GM06990 (cell line): ENCODE measurements at places on chromosomes 4 and X.

DNA sequence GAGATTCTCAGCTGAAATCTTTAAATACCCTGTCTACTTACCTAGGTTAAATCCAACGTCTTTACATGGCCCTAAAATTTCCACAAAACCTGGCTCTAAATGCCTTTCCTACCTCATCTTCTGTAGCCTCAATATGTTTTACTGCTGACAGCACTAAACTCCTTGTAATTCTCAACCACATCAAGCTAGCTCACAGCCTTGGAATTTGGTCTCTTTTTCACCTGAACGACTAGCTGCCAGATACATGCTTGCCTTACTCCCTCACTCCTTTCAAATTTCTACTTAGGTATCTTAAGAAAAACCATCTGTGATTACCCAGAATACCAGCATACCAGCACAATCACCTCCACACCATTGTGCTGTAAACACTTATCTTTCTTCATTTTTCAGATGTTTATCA is 635.6 kb upstream of the PCDH10 start:
- no peak for DNase-seq

- peak; percentile 7 for DNase-seq
These were observed 178.0 kb downstream of the PPP3CA start for GRCh38 chr4:101169044-101170014.

DNA sequence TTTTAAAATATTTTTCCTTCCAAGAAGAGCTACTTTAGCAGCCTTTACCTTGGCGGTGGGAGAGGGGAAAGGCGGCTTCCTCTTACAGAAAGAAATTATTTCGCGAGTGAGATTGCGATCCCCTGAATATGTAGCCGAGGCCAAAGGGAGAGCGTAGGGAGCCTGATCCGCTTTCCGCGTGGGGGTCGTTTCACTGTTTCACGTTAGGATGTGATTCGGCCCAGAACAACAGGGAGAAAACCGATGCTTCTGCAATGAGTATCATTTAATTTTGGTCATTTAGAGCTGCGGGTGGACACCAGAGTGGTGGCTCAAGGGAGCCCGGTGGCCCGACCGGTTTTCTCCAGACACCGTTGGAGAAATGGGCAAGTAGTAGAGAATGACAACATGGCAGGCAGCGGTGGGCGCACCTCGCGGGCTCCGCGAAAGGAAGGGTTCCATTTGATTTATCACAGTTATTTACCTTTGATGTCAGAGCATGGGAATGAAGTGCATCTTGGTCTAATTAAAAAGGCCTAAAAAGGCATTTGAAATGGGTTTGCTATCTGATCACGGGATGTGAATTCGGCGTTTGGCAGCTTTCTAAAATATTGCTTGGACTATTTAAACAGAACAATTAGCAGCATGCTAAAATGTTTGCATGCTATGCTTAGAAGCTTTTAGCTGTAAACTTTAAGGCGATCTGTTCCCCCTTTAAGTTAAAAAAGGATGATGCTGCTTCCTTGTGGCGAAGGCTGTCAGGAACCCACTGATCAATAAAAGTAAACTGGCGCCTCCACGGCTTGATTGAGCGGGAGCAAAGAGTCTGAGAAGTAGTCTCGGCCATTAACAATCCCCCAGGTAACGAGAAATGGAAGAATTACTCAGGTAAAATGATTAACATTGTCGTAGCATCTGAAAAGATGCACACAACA is 2.0 kb upstream of the PCDH19 start:
- DNase-seq, result no peak

GRCh38 chr4:156615066-156615531 is 356.5 kb downstream of the PDGFC start:
- no peak for DNase-seq

DNA sequence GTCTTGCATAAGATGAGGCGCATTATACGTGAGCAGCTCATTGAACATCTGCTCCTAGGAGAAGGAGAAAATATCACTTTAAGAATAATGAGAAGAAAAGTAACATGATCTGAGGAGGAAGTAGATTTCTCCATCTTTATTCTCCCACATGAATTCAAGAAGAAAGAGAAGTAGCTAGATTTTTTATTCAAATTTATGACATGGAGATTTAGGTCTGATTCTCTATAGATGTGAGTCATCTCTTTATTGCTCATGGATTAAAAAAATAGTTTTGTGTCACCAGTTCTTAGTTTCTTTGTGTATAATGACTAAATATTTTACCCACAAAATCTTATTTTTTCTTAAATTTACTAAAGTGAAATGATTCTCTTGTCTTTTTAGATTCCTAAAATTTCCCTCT is 40.4 kb downstream of the HPGDS start:
- DNase-seq, result no peak

DNA sequence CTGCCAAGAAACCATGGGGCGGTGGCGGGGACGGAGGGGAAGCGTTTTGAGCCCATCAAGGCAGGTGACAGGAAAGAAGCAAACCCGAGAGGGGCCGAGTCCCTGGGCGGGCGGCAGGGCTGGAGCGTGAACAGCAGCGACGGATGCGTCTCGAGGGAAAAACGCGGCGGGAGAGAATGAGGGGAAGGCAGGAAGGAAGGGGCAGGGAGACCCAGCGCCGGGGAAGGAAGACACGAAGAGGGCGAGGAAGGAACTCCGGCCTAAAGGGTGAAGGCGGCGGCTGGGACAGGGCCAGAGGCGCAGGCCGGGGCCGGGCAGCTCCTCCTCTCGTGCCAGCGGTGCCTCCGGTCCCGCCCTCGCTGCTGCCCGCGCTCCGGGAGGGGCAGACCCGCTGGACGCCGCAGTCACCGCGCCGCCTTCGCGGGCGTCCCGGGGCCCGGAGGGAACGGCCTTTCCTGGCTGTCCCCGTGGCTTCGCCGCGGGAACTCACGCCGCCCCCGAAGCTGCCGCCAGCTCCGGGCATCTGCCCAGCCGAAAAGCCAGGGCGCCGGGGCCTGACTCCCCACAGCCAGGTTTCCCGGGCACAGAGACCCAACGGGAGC is 751 bp upstream of the RGS12 start:
- no peak for DNase-seq

GRCh38 chrX:69535661-69536060 is 31.5 kb downstream of the NALF2 start:
- no peak for DNase-seq

DNA sequence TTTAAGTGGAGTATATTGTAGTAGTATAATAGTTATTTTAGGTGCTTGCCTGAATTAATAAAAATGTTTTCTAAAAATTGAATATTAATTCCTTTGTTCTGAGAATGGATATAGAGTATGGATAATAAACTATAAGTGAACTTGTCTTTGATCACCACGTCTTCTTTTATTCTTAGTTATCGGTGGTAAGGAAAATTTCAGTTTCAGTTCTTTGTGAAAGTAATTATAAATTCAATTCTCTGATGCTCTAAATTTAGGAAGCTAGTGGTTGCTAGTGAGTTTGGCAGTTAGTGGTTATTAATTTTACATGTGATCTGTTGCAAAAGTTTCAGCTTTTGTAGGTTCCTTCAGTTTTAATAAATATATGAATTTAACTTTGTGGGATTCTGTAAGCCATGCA is 30.8 kb downstream of the MRPL1 start:
- DNase-seq, result peak; percentile 18
